NCI-H1105 (cell line): ENCODE measurements at places on chromosomes 1 and 21.

- DNase-seq = no peak
These were observed 179.3 kb downstream of the FAF1 start for GRCh38 chr1:50780797-50781196.

DNA sequence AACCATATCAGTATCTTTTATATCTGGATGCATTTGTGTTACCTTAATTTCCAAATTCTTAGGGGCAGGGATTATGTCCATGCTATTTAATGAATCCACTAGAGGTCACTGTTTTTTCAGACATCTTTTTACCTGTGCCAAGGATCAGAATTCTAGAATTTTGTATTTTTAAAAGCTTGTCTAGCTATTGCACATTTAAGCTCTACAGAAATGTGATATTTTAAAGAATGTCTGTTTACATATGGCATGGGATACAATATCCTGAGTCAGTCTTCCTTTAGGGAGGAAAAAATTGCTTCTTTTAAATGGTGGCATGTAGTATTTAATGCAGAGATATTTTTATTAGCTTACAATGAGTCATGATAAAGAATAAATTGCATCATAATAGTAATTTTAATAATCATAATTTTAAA, 11.3 kb downstream of the RPAP2 start:
- DNase-seq = peak; percentile 33

- DNase-seq = no peak
These were observed 1123.7 kb upstream of the NCAM2 start for GRCh38 chr21:19874521-19874920.

- no peak for DNase-seq
These were observed 110.6 kb downstream of the USP25 start for GRCh38 chr21:15840406-15840805.

GRCh38 chr21:25722631-25723030, 12.1 kb downstream of the ATP5PF start:
- no peak for DNase-seq

DNA sequence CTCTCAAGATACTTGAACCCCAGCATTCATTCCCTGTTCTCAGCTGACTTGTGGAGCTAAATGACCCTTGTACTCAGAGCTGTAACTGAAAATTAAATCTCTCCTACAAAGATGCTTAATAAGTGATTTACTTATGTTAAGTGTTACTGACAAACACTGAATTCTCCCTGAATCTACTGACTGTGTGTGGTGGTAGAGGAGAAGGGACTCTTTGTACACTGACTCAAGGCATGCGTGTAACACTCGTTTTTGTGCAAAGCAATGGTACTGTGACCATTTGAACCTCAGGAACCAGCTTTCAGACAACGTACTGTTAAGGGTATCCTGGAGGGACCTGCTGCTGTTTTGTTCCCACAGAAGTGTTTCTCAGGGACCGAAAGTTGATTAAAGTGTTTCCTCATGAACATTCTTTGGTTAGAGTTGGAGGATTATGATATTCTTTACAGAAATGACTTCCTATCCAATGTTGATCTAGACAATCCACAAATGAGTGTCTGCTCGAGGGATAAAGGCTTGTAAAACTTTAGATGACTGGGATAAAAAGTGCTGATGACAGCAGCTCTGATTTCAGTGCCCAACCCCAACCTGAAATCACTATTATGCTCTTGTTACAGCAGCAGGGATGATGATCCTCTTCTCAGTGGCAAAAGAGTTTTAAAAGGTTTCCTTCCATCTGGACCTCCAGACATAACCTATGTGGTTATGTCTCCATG, 12.8 kb downstream of the RGL1 start:
- no peak for DNase-seq

GRCh38 chr1:200590001-200590400, 30.6 kb downstream of the KIF14 start:
- DNase-seq = no peak

GRCh38 chr1:29820401-29820800, 584.1 kb downstream of the PTPRU start:
- DNase-seq = no peak

- no peak for DNase-seq
These were observed 466.2 kb upstream of the PBX1 start for GRCh38 chr1:164092603-164093353.

DNA sequence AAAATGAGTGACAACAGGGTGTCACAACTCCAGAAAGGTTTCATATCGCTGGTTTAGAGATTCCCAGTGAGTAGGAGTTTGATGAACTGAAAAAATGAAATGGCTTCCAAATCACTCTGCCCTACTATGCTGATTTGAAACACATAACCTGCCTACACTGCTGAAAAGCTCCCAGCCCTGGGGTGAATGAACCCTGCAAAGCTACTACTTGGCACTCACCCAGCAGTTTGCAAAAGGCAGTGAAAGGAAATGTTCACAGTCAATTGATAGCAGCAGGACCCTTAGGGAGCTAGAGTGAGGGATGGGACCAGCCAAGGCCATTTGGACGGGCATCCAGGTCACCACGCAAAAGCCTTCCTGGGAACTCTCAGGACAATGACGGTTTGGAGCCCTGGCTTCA, 44.4 kb upstream of the SRP9 start:
- no peak for DNase-seq

GRCh38 chr1:54088385-54088784, 35.0 kb downstream of the TCEANC2 start:
- no peak for DNase-seq

GRCh38 chr1:24317081-24317480, 2.1 kb upstream of the GRHL3 start:
- no peak for DNase-seq

DNA sequence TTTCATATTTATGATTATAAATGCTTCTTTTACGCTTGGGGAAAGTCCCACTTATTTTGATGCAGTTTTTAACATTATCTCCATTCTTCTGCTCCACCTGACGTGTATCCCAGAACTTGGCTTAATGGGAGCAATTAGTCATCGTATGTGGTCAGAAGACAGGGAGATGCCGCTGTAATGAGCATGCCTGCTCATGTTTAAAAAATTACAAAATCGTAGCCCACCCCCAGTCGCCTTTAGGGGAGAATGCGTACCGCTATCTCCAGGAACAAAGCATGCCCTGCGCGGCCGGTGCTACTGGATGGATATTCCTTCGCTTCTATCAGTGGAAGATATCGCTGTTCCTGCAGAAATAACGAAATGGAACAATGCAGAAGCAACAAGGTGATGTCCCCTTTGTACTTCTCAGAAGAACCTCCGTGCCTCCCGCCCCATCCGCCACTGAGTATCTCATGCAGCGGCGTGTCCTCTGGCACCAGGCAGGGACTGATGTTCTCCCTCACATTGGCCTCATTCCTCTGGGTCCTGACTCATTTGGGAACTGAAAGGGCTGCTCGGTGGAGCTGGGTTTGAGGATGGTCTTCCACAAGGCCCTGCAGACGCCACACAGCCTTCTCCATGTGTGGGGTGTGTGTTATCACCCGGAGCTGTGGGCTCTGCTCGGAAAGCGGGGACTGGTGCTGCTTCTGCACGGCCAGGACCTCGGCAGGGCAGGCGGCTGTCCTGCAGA, 116.3 kb upstream of the COL6A1 start:
- no peak for DNase-seq

DNA sequence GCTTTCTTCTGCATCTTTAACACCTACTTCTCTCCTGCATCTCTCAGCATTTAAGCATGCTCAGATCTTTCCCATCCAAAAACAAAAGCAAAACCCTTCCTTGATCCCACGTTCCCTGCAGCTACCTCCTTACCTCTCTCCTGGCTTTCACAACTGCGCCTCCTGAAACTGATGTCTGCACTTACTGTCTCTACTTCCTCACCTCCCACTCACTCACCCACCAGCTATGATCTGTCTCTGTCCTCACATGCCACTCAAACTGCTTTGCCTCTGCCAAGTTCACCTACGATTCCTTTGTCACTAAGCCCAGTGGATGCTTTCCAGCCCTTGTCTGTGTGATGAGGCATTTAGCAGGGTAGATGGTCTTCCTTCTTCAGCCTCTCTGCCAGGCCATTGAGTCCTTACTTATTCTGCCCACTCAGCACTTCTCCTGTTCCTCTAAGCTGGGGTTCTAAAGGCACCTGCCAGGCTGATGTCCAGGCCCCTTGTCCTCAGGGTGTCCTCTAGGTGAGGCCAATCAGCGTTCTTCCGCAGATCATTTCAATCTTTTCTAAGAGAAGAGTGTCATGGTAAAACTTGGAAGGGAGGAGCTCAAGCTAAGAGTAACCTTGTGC, 10.0 kb upstream of the GJB3 start:
- no peak for DNase-seq

DNA sequence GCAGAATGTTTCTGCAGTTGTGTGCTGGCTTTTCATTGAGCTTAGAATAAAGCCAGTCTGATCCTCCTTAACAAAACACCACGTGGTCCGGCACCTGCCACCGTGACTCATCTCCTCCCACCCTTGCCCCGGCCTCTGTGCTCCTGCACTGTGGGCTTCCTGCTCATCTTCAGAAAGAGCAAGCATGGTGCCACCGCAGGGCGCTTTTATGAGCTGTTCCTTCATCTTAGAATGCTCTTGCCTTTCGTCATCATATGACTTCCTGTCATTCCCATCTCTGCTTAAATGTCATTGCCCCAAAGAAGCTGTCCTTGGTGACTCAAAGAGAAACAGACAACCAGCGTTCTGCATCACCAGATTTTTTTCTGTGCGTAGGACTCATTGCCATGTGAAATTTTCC, 117.8 kb downstream of the HHAT start:
- no peak for DNase-seq

- no peak for DNase-seq
These were observed 7.4 kb upstream of the EFNA1 start for GRCh38 chr1:155120253-155120652.

DNA sequence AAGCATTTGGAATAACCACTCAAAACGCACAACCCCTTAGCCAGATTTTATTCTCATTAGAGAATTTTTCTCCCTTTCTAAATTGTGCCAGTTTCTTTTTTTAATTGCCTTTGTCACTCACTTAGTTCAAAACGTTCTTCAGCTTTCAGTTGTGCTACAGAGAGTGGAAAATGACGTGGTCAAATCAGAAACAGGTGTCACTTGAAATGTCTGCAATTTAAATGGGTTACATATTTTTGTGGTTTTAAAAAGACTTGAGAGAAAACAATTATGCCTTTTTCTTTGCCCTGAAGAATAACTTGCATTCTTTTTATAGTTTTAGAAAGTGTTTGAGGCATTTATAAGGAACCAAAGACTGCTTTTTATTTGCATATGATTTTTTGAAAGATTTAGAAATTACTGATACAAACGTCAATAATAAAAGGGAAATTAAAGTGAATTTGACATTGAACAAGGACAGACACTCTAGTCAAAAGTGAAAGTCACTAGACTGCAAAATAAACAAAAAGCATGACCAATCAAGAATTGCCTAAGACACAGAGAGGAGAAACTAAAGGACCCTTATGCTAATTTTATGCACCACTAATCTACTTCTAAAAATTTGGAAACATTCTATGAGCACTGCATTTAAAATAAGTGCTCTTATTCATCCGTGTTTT, 191.0 kb downstream of the TPR start:
- DNase-seq = no peak

DNA sequence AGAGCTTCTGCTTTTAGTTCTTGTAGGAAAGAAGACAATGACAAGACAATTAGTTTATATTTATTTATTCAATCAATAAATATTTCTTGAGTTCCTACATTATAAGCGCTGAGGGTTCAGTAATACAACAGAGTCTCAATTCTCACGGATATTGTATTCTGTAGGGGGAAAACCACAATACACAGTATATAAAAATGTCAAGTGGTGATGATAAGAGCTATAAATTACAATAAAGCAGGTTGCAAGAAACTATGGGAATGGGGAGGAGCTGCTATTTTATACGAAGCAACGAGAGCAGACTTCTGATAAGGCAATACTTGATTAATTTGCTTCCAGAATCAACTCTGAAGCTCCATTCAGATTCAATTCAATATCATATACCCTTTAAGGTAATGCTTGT, 10.6 kb upstream of the XCL1 start:
- no peak for DNase-seq

DNA sequence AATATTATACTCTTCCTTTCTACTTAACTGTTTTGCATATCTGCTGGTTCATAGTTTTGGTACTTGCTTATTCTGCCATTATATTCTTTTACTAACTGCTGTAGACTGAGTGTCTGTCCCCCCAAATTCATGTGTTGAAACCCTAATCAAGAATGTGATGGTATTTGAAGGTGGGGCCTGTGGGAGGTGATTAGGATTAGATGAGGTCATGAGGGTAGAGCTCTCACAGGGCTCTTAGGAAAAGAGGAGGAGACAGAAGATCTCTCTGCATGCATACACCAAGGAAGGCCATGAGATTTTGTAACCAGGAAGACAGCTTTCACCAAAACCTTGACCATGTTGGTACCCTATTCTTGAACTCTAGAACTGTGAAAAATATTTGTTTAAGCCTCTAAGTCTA, 354.1 kb upstream of the B3GALT2 start:
- no peak for DNase-seq

GRCh38 chr1:94237291-94238226, at the start of gene ARHGAP29:
Gene ARHGAP29, minus strand, starts transcription at chr1:94237584. Its CDS starts 5,973 bp downstream, at chr1:94231611.
- peak; percentile 85 for DNase-seq

DNA sequence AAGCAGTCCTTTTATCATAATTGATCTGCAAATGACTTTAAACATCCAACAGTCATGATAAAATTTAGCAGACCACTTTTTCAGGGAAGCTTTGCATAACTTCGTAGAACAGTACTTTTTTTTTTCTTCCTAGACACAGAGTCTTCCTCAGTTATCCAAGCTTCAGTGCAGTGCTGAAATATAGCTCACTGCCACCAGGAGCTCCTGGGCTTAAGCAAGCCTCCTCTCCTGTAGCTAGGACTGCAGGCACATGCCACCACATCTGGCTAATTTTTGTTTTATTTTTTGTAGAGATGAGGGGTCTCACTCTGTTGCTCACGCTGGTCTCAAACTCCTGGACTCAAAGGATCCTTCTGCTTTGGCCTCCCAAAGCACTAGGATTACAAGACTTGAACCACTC, 3.8 kb downstream of the F13B start:
- DNase-seq = no peak

DNA sequence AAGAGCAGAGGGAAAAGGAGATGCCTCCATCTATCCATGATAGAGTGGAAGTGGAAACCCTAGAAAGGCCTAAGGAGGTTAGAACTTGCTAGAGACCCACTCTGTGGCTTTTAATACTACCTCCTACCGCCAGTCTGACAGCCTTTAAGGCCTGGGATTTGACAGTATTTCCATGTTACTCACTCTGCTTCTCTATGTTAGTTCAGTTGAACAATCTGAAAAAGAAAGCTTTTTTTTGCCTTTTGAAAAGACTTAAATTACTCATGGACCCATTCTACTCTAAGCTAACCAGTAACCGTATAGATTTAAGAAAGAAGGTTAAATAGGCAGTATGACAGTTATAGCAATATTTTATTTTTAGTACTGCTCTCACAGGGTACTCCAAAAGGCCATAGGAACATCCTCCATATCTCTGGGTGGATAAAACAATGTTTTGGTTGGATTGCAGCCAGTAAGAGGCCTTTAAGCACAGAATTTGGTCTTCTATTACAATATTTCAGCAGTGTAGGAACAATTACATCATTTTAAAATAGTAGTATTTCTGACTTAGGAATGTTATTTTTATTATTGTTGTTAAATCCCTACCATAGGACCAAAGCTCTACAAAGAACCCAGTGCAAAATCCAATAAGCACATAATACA, 15.9 kb upstream of the GPR25 start:
- no peak for DNase-seq

GRCh38 chr1:182441719-182442118, 8.2 kb upstream of the RGSL1 start:
- no peak for DNase-seq
